ENCODE measurements at places on chromosomes 11 and 22.

DNA sequence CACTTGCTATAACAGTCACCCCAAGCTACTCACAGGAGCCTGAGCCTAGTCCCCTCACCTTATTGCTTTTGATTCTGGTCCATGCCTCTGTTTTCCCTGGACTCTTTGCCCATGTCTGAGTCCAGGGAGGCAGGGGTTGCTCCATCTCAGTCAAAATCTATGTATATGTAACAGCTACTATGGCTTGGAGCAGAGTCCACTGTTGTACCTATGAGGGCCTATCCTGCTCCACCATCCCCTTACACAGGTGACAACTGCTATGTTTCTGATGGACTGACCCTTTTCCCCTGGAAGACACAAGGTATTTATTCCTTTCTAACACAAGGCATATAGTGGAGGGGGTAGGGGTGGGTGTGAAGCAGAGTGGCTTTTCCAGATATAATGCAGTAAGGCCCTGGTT is 119.6 kb downstream of the VPREB1 start:
- DNase-seq: no peak

DNA sequence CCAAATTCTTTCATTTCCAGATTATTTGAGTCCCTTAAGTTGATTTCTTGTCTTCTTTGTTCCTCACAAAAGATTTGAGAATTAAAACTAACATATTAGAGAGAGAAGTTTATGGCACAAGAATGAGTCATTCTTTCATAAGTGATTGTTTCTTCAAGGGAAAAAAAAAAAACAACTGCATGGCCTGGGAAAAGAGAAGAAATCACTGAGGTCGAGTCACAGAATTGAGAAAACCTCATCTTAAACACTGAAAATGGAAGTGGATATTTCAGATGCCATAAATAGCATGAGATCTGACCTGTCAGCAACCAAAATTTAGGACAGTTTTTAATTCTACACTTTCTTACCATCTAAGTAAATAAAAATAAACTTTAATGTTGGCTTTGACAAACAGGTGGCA is 87.2 kb downstream of the CWF19L2 start:
- no peak for DNase-seq

GRCh38 chr11:27563201-27563600 is 56.6 kb upstream of the LIN7C start:
- DNase-seq: no peak

DNA sequence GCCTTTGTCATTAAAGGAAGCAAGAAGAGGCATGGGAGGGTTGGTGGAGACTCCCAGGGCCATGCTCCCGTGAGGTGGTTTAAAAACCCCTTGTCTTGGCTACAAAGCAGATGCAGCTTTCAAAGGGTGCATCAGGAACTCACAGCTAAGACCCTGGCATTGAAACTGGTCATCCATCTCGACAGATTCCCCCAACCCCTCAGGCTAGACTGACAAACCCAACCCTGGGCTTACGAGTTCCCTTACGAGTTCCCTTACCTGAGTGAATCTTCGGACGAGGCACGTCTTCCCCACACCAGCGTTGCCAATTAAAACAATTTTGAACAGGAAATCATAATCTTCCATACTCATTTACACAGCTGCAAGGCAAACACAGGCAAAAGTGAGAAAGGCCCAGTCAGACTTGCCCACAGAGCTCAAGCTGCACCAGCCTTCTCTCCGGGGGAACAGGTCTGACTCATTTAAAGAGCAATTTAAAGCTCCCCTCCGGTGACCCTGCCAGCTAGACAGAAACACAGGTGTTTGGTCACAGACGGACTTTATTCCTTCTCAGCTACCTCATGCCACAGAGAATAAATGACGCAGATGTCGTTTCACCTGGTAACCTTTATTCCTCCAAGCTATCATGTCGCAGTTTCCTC is 74.6 kb downstream of the RAB30 start:
- DNase-seq: no peak

DNA sequence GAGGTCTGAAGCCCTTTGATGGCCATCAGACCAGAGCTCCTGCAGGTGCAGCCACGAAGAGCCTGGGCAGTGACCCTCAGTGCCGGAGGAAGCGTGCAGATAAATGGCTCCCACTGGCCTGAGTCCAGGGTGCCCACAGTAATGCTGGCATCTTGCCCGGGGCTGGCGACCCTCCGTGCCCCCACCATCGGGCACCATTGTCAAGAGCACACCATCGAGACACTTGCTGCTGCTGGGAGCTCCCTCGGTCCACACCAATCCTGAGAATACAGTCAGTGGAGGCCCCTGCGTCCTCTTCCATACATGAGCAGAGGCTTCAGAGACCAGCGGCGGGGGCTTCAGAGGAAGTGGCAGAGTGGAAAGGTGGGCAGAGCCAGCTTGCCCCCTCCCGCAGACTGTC is 1448.3 kb downstream of the BRD1 start:
- DNase-seq: no peak

GRCh38 chr11:13259374-13259773 is 18.2 kb upstream of the BMAL1 start:
- DNase-seq: no peak

DNA sequence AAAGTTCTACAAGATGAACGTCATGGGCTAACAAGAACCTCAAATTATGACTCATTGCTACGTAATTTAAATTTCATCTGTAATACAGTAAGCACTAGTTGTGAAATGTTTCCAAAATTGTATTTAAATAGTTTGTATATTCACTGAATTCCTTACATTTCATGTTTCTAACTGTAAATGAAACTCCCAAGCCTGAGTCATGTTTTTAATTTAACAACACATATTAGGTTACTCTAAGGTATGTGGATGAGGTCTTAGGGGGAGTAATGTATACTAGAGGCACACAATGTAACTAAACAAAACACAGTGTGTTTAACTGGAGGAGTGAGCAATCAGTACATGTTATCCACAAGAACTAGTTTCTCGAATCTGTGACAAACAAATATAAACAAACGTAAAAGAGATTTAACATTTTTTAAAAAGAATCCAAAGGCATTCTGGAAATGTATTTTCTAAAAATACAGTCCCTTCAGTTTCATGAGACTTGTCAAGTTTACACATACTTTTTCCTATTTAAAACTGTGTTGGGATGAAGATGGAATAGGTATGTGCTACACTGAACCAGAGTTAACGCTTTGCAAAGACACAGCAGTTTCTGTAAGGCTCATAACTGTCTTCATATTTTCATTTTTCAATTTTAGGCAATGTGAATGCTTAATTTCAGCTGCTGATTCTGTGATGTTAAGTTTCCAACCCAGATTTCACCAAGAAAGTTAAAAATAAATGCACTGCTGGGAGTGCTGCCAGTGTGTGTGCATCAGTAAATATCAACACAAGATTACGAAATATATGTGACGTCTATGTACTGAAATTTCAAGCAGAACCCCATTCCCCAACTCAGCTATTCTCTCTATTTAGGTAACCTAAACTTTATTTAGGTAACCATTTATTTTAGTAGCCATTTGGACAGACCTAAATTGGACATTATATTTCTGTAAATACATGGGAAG is 52.6 kb downstream of the PITPNB start:
- no peak for DNase-seq

DNA sequence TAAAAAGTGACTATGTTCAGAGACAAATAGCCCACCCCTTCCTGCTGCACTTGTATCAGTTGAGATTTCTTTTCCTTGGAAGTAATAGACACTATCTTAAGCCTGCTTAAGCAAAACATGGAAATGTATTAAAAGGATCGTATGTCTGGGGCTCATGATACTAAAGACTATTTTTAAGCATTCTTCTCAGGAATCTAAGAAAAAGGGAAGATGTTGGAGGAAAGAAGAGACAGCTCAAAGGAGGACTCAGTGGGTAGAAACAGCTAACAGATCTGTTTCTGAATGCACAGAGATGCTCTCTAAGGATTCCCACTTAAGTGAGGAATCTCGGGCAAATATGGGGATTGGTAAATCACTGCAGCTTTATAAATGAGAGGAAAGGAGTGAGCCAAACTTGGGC is 62.5 kb downstream of the FAM76B start:
- no peak for DNase-seq

GRCh38 chr11:69008737-69009440 is 4.2 kb downstream of the MRGPRF start:
- no peak for DNase-seq

GRCh38 chr22:19596680-19597398 is 72.6 kb upstream of the CLDN5 start:
- no peak for DNase-seq

- no peak for DNase-seq
Measured at GRCh38 chr11:62544581-62545436, 1.8 kb downstream of the AHNAK start.

GRCh38 chr11:68324695-68325094 is 12.3 kb downstream of the LRP5 start:
- DNase-seq: no peak

DNA sequence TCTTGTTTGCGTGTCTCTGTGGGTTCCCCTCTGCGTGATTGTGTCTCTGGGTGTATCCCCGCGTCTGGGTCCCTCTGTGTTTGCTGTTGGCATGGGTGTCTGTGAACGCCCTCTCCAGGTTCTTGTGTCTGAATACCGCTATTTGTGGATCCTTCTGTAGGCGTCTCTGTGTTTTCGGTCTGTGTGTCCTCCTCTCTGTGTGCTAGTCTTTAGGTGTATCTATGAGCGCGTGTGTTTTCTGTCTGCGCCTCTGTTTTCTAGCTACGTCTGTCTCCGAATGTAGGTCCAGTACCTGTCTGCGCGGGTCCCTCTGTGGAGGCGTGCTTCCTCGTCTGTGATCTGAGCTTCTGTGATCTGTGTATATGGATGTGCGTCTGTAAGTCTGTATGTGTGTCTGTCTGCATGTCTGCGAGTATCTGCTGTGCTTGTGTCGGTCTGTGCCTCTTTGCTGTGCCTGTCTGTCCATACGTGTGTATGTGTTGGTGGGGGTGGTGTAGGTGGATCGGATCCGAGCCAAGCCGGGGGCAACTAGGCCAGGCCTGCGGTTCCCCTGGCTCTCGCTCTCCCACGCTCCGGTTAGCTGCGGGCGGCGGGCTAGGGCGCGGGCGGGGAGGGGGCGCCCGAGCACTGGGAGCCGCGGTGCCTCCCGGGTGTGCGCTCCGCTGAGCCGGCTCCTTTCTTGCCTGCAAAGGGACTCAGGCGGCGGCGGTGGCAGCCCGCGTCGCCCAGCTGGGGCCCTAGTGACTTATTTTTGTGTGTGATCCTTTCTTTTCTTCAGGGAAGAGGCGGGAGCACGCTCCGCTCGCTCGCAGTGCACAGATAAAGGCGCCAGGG is 105.3 kb upstream of the E2F8 start:
- no peak for DNase-seq

GRCh38 chr22:28813772-28814518 is 13.6 kb upstream of the XBP1 start:
- no peak for DNase-seq

DNA sequence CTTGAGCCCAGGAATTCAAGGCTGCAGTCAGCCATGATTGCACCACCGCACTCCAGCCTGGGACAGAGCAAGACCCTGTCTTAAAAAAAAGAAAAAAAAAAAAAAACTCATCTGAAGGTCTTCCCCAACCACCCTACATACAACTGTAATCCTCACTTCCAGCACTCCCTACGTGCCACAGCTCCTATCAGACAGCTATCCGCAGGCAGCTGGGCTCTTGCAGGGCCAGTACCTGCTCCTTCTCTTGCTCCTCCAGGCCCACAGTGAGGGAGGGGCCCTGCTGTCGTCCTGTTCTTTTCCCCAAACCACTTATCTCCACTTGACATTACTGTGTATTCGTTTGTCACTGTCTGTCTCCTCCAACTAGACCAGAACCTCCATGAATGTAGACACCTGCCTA is 156.1 kb upstream of the NECTIN1 start:
- DNase-seq: no peak

- no peak for DNase-seq
Measured at GRCh38 chr11:20110908-20111669, 49.2 kb downstream of the DBX1 start.

DNA sequence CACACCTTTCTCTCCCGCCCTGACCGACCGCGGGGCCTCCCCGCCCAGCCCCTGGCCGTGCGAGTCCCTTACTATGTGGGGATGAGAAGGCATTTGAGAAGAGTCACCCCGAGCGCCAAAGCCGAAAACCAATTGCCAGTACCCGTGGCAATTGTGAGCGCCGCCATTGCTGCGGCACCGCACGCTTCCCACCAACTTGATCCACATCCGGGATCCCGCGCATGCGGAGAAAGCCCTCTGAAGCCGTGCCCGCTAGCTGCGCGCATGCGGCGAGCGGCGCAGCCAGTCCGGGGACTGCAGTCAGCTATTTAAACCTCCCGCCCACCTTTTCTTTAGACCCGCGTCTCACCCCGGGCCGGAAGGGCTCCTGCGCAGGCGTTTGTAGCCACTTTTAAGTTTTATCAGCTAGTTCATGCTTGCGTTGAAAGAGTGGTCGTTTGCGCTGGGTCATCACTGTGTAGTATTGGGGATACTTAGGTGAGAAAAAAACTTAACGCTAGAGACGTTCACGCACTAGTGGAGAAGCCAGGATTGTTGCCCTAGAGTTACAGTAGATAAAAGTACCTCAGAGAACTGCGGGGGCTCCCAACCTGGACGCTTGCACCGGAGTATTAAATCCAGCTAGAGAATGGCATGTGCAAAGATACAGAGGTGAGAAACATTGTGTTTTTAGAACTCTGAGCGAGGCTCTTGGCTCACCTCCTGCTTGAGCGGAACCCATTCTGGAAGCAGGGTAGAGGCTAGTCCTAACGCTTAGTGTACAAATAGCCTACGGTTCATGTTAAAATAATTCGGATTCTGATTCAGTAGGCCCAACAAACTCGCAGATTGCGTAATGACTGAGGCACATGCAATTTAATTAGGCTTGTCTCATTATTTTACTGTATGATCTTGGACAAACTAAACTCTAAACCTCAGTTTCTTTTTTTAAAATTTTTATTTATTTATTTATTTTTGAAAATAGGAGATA is at the start of gene ALG8:
Gene ALG8 (minus strand): TSS at position 205 of the 970 bp plus-strand sequence. CDS start 38 bp downstream, at position 167.
- DNase-seq: peak; percentile 93

- no peak for DNase-seq
Measured at GRCh38 chr11:27524155-27524554, 17.6 kb upstream of the LIN7C start.

DNA sequence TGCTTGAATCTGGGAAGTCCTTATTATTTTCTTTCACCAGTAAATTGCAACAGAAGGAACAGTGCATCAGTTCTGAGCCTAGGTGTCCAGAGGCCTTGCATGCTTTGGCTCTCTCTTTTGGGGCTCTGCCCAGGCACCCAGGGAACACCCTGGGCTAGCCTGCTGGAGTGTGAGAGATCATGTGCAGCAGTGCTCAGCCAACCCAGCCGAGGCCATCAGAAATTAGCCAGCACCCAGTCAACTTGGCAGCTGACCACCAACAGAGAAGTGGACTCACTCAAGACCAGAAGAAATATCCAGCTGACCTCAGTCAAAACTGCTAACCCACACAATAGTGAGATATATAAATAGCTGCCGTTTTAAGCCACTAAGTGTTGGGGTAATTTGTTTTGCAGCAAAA is 11.2 kb upstream of the P4HA3 start:
- no peak for DNase-seq

All from stimulated activated CD4-positive, alpha-beta T cell treated with anti-CD3 and anti-CD28 coated beads, Interleukin-15, amount 100 ng/mL, for 1 hour (primary cell).